ENCODE measurements at places on chromosomes 11 and 22.

- DNase-seq: no peak
Measured at GRCh38 chr11:69495441-69496201, 14.2 kb downstream of the LINC01488 start.

GRCh38 chr22:48740086-48740730 is 1087.5 kb downstream of the BRD1 start:
- no peak for DNase-seq

DNA sequence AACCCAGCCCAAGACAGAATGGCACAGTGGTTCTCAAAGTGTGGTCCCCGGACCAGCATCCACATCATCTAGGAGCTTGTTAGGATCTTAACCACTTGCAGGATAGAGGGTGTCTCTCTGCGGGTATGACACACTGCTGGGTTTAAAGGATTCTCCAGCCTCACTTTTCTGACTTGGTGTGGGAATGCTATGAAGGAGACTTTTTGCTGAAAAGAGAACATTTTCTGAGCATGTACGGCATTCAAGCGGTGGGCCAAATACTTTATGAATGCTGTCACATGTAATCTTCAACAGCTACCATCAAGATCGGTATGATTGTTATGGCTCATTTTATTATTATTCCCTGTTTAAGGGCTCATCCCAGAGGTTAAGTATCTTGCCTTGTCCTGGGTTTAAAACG is 1.8 kb upstream of the CD82 start:
- no peak for DNase-seq

DNA sequence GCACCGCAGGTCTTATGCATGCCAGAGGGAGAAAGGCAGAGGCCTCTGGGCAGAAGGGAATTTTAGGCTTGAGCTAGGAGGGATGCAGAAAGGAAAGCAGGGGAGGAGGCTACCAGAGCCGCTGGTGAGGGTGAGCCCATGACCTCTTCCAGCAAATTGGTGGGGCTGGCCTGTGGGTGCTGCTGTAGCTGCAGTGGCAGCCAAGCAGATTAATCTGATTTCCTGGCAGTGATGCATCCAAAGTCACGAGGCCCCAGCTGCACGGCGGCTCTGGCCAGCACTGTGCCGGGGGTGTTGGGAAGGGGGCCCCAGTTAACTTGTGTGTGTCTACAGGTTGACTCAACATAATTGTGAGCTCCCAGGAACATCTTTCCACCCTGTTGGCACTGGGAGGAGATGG is 41.4 kb upstream of the B3GAT1 start:
- DNase-seq: no peak

DNA sequence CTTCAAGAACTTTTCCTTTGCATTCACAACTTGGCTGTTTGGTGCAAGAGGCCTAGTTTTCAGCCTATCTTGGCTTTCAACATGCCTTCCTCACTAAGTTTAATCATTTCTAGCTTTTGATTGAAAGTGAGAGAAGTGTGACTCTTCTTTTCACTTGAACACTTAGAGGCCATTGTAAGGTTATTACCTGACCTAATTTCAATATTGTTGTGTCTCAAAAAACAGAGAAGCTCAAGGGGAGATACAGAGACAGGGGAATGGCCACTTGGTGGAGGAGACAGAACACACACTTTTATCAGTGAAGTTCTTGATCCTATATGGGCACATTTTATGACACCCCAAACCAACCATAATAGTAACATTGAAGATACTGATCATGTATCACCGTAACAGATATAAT is 532.3 kb downstream of the DLG2 start:
- no peak for DNase-seq

GRCh38 chr11:9756878-9757277 is 93.0 kb downstream of the SWAP70 start:
- DNase-seq: no peak

- DNase-seq: peak; percentile 65
Measured at GRCh38 chr11:34640050-34640923, 19.4 kb downstream of the EHF start.

- no peak for DNase-seq
Measured at GRCh38 chr22:44398856-44399837, 86.4 kb upstream of the SHISAL1 start.

GRCh38 chr11:93537049-93537448 is 6.1 kb downstream of the SMCO4 start:
- no peak for DNase-seq

- DNase-seq: no peak
Measured at GRCh38 chr22:38971791-38972190, 10.4 kb upstream of the APOBEC3B start.

GRCh38 chr11:61524963-61525587 is 16.5 kb downstream of the LRRC10B start:
- no peak for DNase-seq

- no peak for DNase-seq
Measured at GRCh38 chr11:108289699-108290098, 66.8 kb downstream of the ATM start.

GRCh38 chr11:15944460-15944859 is 411.9 kb downstream of the SOX6 start:
- no peak for DNase-seq

- no peak for DNase-seq
Measured at GRCh38 chr11:69554849-69555248, 73.4 kb downstream of the LINC01488 start.

- peak; percentile 65 for DNase-seq
Measured at GRCh38 chr22:24155627-24156140, 25.6 kb upstream of the SUSD2 start.

DNA sequence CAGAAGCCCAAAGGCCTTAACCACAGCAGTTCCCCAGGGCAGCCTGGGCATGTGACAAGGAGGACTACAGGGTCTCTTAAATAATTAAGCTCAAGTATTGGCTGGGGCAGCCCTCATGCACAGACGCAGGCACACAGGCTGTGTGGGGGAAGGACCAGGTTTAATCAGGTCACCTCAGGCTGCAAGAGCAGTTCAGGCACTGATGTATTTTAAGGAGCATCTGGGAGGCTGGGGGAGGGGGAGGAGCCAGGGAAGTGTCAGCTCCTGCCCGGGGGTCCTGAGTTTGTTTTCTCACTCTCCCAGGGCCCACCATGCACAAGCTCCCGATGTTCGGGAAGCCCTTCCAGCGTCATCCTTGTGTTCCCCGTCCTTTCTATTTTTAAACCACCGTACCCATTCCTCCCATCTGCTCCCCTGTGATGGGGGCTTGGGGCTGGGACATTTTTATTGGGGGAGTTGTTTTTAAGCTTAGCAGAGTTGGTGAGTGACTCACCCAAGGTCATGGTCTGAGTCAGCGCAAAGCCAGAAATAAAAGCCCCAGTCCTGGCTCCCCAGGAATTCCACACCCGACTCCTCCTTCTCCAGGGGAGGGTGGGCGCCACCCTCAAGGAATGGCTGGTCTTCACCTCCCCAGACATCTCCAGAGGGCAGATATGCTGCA is 2.4 kb downstream of the CSDC2 start:
- no peak for DNase-seq

GRCh38 chr11:82906236-82906635 is 4.7 kb downstream of the DDIAS start:
- DNase-seq: no peak

DNA sequence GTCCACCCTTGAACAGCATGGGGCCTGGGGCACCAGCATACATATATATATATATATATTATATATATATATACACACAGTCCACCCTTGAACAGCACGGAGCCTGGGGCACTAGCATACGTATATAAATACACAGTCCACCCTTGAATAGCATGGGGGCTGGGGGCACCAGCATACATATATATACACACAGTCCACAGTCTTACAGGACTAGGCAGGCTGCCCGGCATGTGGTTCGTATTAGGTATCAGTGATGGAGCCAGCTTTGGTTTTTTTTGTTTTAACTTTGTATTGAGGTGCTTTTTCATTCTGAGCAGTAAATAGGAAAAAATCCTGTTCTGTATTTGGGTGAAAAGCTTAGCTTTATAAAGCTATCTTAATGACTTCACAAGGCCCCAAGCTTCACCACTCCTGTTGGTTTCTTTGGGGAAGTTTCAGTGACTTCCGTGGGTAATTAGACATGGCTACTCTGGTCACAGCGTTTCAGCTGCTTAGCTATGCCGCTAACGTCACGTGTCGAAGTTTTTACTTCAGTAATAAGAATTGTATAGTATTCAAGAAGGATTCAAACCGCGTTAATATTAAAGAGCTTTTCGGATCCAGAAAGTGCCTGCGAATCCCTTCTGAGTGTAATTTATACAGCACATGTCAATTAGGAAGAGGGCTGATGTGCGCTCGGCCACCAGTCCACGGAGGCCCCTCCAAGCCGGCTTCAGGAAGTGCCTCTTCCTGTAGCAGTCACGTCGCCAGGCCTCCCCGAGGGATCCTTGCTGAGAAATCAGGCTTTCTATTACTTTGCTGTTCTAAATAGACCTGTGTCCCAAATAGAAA is 179.7 kb downstream of the TBC1D22A start:
- DNase-seq: no peak

DNA sequence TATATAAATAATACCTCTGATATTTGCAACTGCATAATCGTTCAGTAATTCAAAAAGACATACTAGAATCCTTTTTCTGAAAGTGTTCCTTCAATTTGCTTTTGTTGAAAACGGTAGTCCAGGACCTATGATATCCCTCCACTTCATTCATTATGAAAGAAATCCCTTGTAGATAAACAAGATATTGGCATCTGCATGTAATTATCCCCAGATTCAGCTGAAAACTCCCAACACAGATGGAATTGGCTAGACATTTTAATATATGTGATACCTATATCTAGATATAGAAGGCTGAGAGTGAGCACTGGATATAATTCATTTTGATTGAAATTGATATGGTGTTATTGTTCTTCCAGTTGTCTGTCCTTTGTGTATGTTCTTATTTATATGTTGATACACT is 109.4 kb downstream of the MSANTD4 start:
- no peak for DNase-seq

DNA sequence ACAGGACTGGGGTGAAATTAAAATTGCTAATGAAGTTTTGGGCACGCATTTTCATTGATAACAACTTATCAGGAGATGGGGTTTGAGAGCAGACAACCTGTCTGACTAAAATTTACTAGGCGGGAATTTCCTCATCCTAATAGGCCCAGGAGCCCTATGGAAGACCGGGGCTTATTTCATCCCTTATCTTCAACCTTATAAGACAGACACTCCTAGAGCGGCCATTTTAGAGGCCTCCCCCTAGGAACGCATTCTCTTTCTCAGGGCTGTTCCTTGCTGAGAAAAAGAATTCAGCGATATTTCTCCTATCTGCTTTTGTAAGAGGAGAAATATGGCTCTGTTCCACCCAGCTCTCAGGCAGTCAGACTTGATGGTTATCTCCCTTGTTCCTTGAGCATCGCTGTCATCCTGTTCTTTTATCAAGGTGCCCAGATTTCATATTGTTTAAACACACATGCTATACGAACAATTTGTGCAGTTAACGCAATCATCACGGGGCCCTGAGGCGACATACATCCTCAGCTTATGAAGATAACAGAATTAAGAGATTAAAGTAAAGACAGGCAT is 39.3 kb upstream of the ZC3H12C start:
- DNase-seq: no peak

DNA sequence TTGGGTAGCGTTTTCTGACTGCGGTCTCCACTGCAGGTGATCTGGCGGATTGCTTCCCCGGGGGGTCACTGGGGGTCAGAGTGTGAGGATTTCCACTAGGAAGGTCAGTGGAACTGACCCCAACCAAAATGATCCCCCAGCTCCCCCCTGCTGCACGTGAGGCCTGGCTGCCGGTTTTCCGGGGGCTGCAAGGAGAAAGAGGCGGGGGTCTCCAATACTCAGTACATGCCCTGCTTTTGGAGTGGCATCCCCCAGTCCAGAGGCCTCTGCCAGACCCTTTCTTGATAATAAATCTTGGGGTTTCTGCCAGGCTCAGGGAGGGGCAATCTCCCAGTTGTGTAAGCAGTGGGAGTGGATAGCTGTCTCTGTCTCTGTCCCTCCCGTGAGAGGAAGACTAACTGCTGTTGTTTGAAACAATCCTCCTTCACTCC is 71.5 kb upstream of the RTL6 start:
- DNase-seq: no peak

- DNase-seq: no peak
Measured at GRCh38 chr22:23215294-23216241, 35.3 kb downstream of the BCR start.

DNA sequence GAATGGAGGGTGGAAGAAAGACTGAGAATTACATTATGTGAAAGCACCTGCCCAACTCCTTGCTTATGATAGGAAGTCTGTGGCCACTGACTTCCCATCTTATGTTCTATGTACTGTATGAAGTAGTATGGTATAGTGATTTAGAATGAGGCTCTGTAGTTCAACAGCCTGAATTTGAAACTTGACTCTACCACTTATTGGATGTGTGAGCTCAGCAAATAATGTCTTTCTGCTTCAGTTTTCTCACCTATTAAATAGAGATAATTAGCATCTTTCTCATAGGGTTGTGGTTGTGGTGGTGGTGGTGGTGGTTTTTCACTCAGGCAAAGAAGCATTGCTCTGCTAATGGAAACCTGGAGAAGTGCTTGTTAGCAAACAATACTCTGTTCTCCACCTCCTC is 121.6 kb downstream of the PAX6 start:
- no peak for DNase-seq
